ENCODE measurements at places on chromosomes 6 and 20.

DNA sequence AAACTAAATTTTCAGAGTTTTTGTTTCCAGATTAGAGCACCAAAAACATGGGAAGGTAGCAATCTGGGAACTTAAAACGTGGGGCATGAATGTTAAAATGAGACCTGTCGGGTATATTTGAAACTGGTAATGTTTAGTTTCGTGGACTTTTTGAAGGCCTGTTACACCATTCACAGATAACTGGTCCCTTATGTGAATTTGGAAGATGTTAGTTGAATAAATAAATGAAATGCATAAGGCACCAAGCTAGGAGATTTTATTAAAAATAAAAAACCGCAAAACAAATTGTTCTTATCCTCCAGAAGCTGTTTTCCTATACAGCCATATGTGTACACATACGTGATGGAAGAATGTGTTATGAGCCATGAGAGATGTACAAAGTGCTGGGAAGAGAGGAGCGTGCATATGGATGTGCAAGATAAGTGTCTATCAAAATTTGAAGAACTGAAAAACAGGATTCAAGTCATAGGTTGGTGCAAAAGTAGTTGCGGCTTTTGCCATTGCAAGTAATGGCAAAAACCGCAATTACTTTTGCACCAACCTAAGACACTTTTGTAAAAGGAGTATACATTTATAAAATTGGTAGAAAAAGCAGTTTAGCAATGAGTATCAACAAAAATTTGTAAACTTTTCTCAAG lies 700 bp upstream of the MCUR1 start:
- DNase-seq, result no peak

GRCh38 chr20:60913298-60913697 lies 338.8 kb upstream of the CDH4 start:
- DNase-seq, result no peak

- DNase-seq, result no peak
Measured at GRCh38 chr6:163607792-163608191, 193.3 kb downstream of the QKI start.

DNA sequence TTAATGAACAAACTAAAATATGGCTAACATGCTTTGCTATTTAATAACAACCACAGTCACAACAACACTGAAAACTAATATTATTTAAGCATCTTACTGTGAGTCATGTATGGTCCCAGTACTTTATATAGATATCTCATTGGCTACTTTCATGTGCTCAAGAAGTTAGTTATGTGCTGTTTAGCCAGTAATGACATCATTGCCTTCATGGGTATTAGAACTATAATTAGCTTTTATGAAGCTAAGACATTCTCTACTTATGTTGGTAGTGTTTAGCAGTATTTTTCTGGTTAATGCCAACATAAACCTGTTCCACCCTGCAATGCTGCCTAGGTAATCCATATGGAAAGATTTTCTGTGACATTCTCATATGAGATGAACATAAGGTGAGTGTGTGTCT lies 56.1 kb downstream of the ADGRG6 start:
- DNase-seq, result no peak

GRCh38 chr6:90194371-90194841 lies 102.2 kb downstream of the BACH2 start:
- DNase-seq, result no peak

DNA sequence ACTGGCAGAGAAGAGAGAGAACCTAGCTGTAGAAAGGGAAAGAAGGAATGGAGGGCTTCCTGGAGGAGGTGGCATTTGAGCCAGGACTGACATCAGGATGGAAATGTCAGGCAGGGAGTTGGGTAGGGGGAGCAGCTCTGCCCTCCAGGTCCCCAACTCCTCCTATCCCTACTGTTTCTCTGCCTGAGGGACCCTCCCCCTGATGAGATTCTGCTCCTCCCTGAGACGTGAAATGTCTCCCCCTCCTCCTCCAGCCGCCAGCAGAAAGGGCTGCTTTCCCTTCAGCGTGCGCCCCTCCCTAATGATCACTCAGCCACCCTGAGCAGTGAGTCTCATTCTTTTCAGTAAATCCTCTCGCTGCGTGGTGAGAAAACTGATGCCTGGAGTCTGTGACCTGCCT lies 40.6 kb downstream of the HLA-DPB1 start:
- DNase-seq, result no peak

- no peak for DNase-seq
Measured at GRCh38 chr20:48325656-48326433, 502.0 kb downstream of the PREX1 start.

DNA sequence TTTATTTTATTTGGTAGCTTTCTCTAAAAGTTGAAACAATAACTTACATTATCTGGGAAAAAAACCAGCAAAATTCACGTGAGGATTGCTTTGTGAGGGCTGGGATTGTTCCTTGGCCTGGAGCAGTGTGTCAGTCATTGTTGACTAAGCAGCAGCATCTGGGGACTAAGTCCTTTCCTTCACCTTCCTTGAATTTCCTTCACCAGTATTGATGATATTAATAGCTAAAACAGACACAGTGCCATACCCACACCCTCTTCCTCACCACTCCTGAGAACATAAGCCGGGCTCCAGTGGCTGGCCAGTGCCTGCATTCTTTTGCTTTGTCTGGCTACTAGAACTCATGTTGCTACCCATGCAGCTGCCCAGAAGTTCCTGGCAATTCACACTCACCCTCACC lies 23.7 kb downstream of the PLCB1 start:
- DNase-seq, result no peak

DNA sequence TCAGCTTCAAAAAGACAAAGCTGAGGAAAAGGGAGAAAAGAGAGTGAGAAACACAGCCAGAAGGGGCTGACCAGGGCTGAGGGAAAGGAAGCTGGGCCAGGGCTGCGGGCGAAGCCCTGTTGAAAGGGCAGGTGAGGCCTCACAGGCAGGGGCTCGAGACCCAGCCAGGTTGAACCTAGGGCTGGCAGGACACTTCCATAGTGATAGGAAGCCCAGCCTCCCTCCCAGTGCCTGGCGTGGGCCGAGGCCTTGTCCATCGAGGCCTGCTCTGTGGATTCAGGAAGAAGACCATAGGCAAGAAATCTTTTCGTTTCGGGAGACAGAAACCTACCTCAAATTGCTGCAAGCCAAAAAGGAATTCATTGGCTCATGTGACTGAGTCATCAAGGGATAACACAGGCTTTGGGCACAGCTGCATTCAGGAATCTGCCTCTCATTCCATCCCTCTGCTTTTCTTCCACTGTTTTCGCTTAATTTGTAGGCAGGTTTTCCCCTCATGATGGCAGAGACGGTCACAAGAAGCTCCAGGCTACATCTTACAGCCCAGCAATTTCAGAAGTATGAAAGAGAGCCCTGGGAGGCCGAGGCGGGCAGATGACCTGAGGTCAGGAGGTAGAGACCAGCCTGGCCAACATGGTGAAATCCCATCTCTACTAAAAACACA lies 311.1 kb upstream of the SULF2 start:
- DNase-seq, result no peak

DNA sequence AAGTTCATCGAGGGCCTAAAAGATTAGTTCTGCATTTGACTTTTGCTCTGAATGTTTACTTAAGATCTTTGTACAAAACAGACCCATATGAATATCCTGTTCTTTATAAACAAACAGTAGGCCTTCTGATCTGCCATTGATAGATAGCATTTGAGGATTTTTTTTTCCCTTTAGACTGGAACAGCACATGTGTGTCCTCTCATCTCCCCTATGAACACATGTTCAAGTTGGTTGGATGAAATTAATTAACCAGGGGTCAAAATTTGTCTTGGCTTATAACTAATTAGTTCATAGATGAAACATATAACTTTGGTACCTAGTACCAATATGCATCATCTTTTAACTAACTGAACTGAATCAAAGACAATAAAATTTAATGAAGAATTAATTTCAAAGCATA lies 81.3 kb downstream of the AK9 start:
- no peak for DNase-seq

All from muscle of arm (tissue), 14 donors.